Fibroblast of gingiva (primary cell): ENCODE measurements at places on chromosomes 1 and 21.

- peak; percentile 69 for DNase-seq
Measured at GRCh38 chr1:161044908-161045735, 655 bp downstream of the USF1 start.

DNA sequence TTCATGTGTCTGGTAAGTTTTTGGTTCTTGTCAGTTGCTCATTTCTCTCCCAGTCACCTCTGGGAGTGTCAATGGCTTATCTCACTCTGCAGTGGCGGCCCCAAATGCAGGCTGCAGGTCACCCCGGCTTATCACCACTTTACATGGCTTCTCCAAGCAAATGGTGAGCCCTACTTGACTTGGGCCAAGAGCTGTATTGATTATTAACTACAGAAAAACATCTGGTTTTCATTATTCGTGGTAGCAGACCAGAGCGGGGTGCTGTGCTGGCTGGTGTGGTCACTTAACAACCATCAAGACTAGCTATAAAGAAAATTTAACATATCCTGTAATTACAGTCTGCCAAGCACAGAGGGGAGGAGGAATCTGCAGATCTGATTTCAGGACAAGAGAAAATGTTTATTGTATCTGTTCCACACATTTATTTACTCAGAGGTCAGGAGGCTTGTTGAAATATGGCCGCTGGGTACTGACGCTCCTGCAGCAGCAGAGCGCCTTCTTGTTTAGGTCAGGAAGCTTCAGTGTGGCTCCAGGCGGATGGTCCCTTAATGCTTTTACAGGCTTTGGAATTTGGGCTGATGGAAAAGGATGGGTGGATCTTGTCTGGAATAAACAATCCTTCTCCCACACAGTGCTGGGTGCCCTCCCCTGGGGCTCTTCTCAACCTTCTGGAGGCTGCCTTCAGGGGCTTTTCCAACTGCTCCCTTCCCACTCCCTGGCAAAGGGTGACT is 87.8 kb downstream of the HLX start:
- DNase-seq = peak; percentile 85

GRCh38 chr1:80036690-80037432 is 1030.3 kb upstream of the ADGRL4 start:
- no peak for DNase-seq

- peak; percentile 9 for DNase-seq
Measured at GRCh38 chr1:119714583-119714982, 2.8 kb downstream of the PHGDH start.

- DNase-seq = no peak
Measured at GRCh38 chr1:226892524-226892875, 22.1 kb downstream of the PSEN2 start.
